ENCODE measurements at places on chromosomes 3 and 15.

GRCh38 chr3:104961851-104962250, 404.9 kb upstream of the ALCAM start:
- H3K36me3 ChIP-seq = no peaks in the 10 kb centered on the region
- no peaks in the 10 kb centered on the region for H3K4me1 ChIP-seq
- no peak for DNase-seq
- H3K4me3 ChIP-seq = no peak overlapping the region
- H3K27me3 ChIP-seq = no peaks in the 10 kb centered on the region

GRCh38 chr3:1661839-1662238, 436.8 kb upstream of the CNTN4 start:
- no peak for DNase-seq
- no peak overlapping the region for H3K4me3 ChIP-seq
- H3K27ac ChIP-seq = no peak overlapping the region
- H3K4me1 ChIP-seq = no peaks in the 10 kb centered on the region
- no peaks in the 10 kb centered on the region for H3K36me3 ChIP-seq

DNA sequence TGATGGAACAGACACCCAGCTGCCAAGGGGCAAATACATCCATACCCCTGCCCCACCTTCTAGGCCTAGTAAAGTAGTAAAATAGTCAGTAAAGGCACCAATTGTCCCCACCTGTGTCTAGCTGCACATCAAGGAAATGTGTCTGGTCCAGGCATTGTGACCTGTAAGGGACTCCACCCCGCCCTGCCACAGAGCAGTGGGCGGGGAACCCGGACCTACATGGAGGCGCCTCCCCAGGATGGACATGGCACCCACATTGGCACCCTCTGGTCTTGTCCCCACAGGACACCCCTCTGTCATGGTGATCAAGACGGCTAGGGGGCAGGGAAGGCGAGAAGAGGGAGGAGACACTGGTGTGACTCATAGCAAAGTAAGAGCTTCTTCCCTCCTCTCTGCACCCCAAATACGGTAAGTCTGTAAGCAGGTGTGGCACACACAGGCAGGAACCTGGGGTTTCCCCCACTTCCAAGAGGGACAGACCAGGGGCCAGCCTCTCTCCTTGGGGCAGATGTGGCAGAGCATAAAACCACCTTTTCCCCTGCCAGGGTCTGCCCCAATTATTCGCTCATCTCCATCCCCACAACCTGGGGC, 13.5 kb upstream of the LINGO1 start:
- no peaks in the 10 kb centered on the region for H3K36me3 ChIP-seq
- H3K27ac ChIP-seq = no peak overlapping the region
- DNase-seq = no peak
- H3K4me1 ChIP-seq = no peaks in the 10 kb centered on the region

DNA sequence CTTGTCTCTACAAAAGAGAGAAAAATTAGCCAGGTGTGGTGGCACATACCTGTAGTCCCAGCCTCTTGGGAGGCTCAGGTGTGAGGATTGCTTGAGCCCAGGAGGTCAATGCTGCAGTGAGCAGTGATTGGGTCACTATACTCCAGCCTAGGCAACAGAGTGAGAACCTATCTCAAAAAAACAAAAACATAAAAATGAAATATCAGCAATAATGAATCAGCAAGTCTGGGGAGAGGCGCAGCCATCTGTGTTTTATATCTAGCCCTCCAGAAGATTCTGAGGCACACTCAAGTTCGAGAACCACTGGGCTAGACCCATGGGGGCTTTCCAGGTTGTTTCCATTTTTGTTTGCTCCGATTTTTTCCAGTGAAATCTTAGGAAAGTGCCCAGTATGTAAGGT, 88.1 kb upstream of the BCL6 start:
- H3K27ac ChIP-seq = no peak overlapping the region
- H3K4me1 ChIP-seq = no peaks in the 10 kb centered on the region
- no peak overlapping the region for H3K4me3 ChIP-seq
- no peaks in the 10 kb centered on the region for H3K27me3 ChIP-seq
- H3K36me3 ChIP-seq = no peaks in the 10 kb centered on the region
- no peak for DNase-seq

DNA sequence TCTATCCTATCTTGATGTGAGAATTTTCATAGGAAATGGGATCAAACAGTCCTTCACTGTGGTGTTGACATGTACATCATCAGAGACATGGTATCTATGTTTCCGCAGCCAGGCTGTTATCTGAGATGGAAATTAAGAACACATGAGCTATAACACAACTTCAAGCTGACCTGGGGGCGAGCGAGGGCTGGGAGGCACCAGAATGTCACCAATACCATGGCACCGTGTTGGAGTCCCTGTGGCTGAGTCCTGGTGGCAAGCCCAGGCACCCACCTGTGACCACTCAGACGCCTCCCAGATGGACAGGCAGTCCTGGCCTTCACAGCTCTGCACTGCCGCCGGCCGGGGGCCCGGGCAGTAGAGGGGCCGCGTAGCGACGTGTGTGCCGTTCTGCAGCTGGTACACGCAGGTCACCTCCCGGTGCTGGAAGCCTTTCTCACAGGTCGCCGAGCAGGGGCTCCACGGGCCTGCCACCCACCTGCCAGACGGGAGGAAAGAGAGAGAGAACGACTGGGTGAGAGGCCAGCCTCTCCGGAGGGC, 263.9 kb upstream of the LYSMD4 start:
- H3K4me3 ChIP-seq = no peak overlapping the region
- no peaks in the 10 kb centered on the region for H3K27me3 ChIP-seq
- no peaks in the 10 kb centered on the region for H3K4me1 ChIP-seq
- DNase-seq = no peak
